ENCODE measurements at places on chromosomes 2 and 18.
A peak's percentile ranks its signal among the peaks of the same experiment; 100 is the strongest.

- DNase-seq: no peak
These were observed 1046.7 kb upstream of the SLC39A10 start for GRCh38 chr2:194610297-194610696.

- no peak for DNase-seq
These were observed 15.3 kb downstream of the FHL2 start for GRCh38 chr2:105383432-105384166.

GRCh38 chr18:46406539-46406932, 250.5 kb downstream of the LOXHD1 start:
- DNase-seq: no peak

- DNase-seq: no peak
These were observed 35.6 kb upstream of the NDUFV2 start for GRCh38 chr18:9066817-9067306.

GRCh38 chr18:45068400-45069094, 387.9 kb downstream of the SETBP1 start:
- DNase-seq: no peak

DNA sequence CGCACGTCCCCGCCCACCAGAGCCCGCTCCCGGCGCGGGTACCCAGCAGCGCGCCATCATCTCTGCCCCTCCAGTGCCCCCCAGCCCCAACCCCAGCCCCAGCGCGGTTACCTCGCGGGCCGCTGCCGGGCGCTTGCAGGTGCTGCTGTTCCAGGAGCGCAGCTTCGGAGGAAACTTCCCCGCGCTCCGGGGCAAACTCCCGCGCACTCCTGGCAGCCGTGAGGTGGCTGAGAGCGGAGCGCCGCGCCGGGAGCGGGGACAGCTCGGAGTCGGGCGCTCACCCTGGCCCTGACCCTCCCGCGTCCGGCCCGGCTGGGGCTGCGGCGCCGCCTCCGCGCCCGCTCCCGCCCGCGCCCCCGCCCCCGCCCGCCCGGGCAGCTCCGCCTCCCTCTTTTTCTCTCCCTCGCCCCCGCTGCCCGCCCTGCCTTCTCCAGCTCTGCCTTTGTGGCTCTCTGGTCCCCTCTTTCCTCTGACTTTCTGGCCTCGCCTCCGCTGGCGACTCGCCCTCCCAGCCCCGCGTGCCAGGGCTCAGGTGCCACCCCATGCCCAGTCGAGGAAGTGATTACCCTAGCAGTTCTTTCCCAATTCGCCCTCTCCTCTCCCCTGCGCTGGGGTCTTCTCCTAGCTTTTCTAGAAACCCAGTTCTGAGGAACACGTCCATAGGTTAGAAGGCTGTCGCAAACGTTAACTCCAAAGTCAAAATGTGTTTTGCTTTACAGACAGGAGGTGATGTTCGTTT, at the start of gene CHST9:
CHST9 (minus strand) TSS at position 284 of the 739 bp plus-strand sequence. CDS start 42,499 bp downstream, outside the sequence.
- peak; percentile 23 for DNase-seq

DNA sequence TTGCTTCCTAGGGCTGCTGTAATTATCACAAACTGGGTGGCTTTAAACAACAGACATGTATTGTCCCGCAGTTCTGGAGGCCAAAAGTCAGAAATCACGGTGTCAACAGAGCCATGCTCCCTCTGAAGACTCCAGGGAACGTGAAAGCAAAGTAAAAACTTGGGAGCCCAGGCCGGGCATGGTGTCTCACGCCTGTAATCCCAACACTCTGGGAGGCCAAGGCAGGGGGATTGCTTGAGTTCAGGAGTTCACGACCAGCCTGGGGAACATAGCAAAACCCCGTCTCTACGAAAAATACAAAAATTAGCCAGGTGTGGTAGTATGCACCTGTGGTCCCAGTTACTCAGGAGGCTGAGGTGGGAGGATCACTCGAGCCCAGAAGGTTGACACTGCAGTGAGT, 63.5 kb downstream of the MCFD2 start:
- no peak for DNase-seq

- no peak for DNase-seq
These were observed 542.1 kb upstream of the ID2 start for GRCh38 chr2:8139668-8140200.

- no peak for DNase-seq
These were observed 241.6 kb upstream of the FN1 start for GRCh38 chr2:215677481-215677880.

- DNase-seq: no peak
These were observed 36.5 kb downstream of the POLR1A start for GRCh38 chr2:86069091-86069685.

- no peak for DNase-seq
These were observed 62.5 kb upstream of the ACAA2 start for GRCh38 chr18:49875783-49876182.

- DNase-seq: no peak
These were observed 27.3 kb upstream of the KCNG2 start for GRCh38 chr18:79770501-79770815.

DNA sequence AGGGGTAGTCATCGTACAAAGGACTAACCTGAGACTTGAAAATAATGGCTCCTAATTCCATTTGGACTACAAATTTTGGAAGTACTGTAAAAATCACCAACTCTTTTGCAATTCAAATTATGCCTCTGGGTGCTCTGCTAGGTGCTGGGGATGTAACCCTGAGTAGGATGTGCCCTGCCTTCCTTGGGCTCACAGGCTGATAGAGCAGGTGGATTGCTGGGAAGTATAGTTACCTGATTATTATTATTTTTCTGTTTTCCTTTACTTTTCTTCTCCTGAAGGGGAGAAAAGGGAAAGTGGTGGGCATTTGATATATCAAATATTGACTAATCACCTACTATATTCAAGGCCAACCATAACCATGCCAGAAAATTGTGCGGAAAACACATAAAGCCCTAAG, 119.3 kb upstream of the RIOK3 start:
- DNase-seq: no peak

DNA sequence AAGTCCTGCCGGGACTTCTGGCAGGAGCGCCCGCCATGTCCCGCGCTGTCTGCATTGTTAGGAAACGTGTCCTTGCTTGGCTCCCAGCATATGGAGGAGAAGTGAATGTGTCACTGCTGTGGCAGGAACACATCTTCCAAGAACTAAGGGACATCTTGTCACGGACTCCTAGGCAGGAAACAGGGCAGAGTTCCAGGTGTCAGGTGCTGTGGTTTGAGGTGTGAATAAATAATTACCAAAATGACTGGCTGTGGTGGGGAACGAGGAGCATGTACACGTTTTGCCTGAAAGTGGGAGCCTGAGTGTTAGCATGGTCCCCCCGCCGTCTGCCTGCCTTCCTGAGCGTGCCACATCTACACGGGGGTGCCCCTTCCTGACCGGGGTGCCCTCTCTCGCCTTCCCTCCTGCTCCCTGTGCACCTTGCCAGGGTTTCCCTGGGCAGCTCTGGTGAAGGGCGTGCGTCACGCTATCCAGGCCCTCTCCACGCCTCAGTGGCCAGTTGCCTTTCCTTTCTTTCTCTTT, 237.5 kb downstream of the LDLRAD4 start:
- no peak for DNase-seq

DNA sequence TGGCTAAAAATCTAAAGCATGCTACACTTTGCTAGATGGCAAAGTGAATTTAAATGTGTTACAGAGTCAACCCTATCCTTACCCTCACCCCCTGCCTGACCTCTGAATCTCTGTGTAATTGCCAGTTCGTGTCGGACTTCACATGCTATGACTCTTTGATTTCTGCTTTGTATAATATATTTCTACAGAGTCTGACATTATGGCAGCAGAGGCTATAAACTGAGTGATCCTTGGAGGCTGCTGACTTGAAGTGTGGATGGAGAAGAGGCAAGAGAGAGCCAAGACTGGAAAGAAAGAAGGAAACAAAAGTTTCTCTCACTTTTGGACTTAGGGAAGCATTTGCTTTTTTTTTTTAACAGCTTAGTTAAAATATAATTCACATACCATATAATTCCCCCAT, 89.9 kb upstream of the CYP26B1 start:
- no peak for DNase-seq

- DNase-seq: no peak
These were observed 53.6 kb upstream of the DDX18 start for GRCh38 chr2:117760916-117761315.

DNA sequence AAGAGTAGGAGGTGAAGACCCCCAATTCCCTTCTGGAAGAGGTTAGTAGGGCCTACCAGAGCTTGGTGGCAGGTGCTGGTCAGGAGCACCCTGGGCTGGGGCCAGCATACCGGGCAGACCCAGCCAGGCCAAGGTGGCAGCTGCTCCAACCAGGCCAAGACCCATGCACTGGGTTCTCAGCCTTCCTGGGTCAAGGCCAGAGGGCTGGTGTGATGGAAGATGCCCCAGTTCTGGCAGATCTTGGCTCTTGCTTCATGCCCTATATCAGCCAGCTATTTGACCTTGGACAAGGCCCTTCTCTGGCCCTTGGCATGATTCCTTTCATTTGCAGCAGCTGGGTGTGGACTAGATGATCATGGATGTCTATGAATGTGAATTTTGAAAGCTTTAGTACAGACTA, 57.7 kb downstream of the PRKCE start:
- DNase-seq: no peak

DNA sequence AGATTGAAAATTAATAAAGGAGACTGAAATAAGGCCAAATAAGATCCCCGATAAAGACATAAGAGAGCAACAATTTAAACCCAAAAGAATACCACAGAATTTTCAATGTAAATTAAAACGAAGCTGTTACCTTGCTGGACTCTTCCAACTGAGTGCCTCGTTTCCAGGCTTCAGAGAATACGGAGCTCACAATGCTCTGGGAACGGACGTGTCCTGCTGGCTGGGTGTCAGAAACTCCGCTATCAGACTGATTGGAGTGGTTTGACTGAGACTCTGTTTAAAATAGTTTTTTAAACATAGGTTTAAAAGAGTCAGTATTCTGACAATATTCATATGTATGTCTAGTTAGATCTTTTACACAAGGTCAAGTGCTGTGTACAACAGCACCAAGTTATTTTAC, 90.4 kb downstream of the RAPH1 start:
- no peak for DNase-seq

DNA sequence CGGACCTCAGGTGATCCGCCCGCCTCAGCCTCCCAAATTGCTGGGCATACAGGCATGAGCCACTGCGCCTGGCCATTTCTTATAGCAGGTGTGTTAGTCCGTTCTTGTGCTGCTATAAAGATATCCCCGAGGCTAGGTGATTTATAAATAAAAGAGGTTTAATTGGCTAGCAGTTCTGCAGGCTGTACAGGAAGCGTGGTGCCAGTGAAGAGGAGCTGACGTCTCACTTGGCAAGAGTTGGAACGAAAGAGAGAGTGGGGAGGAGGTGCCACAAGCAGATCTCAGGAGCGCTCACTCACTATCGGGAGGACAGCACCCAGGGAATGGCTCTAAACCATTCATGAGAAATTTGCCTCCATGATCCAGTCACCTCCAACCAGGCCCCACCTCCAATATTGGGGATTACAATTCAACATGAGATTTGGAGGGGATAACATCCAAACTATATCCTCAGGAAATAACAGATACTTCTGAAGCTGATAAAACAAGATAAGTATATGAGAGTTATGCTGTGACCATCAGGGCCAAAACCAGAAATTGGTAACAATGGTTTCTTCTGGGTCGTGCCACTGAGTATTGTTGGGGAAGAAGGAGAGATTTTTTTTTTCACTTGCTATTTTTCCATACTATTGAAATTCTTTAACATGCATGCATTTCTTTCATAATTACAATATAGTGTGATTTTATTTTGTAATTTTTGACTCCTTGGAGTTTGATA, 7.4 kb upstream of the RMC1 start:
- DNase-seq: peak; percentile 64

- no peak for DNase-seq
These were observed 27.2 kb downstream of the CCBE1 start for GRCh38 chr18:59669872-59670657.

DNA sequence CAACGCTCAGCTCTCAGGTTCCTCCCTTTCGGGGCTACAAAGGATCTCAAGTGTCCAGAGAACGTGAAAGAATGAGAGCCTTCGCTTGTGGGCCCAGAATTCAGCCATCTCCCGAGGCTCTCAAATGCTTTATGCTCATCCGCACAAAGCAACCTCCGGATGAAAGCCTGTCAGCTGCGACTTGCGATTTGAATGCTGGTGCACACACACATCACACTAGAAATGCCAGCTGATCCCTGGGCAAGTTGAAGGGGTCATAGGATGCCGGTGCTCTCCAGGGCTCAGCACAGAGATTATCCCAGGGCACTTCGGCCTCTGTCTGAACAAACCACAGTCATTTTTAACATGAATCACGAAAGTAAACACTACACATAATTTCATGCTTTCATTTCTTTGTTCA, 141.8 kb upstream of the MYT1L start:
- no peak for DNase-seq

DNA sequence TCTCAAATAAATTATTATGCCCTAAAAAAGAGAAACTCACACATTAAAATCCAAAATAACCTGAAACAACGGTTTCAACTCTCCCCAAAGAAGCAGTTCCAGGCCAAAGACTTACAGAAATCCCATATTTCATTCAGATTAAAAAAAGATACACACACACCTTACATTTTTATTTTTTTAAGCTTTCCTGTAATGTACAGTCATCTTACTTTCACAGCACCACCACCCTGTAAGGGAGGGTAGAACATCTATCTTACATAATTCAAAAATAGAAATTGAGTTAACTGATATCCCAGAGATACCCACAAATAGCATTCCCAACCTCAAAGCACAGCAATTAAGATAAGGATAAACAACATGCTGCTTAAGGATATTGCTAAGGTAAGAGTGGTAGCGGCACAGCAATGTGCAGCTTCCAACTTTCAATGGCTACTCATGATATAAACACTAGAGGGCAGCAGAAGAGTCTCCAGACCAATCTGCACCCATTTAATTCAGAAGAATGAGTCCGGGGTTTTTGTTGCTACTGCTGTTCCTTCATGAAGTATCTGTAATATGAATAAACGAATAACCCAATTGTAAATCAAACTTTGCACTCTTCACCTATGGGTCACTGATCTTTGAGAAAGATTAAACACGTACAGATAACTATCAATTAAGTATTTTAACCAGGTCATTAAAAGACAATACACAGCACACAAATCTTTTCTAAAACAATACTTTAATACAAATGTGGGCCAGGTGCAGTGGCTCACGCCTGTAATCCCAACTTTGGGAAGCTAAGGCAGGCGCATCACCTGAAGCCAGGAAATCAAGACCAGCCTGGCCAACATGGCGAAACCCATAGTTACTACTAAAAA, 11.3 kb downstream of the GFPT1 start:
- peak; percentile 9 for DNase-seq

- no peak for DNase-seq
These were observed 256.0 kb upstream of the POU3F3 start for GRCh38 chr2:104597942-104598341.

GRCh38 chr2:71661782-71662181, 208.4 kb downstream of the DYSF start:
- no peak for DNase-seq

GRCh38 chr2:47767880-47768609, 14.9 kb upstream of the MSH6 start:
- peak; percentile 13 for DNase-seq

- no peak for DNase-seq
These were observed 15.3 kb downstream of the TM4SF20 start for GRCh38 chr2:227363756-227364155.

All from NCI-H510A (cell line).